ENCODE measurements at places on chromosomes 6 and 20.
A peak's percentile ranks its signal among the peaks of the same experiment; 100 is the strongest.

GRCh38 chr6:153357391-153357790 lies 226.3 kb upstream of the RGS17 start:
- H3K27me3 ChIP-seq, result no peaks in the 10 kb centered on the region
- no peak overlapping the region for H3K27ac ChIP-seq
- H3K4me3 ChIP-seq, result no peak overlapping the region
- no peaks in the 10 kb centered on the region for H3K4me1 ChIP-seq

DNA sequence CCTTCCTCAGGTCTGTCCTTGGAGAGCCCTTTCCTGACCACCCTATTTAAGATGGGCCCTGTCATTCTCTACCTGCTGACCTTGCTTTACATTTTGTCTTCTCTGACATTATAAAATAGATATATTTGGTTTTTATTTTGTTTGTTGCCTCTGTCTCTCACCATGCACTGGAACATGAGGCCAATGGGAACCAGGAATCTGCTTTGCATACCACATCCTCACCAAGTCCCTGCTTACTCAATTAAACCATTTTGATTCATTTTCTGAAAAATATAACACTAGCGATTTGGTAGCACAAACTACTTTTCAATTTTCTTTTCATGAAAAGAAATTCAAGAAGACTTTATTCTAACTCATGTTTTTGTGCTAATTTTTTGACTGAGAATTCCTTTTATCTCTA lies 32.8 kb upstream of the POPDC3 start:
- no peaks in the 10 kb centered on the region for H3K27me3 ChIP-seq
- no peaks in the 10 kb centered on the region for H3K36me3 ChIP-seq
- H3K27ac ChIP-seq, result no peak overlapping the region
- no peaks in the 10 kb centered on the region for H3K4me1 ChIP-seq
- DNase-seq, result no peak
- H3K4me3 ChIP-seq, result no peak overlapping the region

DNA sequence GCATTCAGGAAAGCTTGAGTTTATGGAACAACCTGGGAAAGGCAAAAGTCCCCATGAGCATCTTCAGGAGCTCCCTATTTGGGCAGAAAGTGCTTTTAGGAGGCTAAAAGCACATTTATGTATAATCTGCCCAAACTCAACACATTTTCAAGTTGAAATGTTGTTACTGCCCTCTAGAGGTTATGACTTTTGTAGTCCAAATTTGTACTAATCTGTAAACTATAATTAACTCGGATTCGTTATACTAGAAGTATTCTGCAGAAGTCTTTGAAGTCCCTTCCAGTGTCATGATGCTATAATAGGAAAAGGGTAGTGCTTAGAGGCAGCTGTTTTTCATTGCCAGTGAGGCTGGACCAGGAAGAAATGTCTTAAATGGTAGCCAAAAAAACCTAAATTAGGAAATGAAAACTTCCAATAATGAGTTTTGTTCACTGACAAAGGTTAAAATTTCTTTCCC lies 44.8 kb upstream of the EMILIN3 start:
- no peak overlapping the region for H3K27ac ChIP-seq
- H3K27me3 ChIP-seq, result no peaks in the 10 kb centered on the region
- H3K36me3 ChIP-seq, result peaks cover 94% of the 10 kb centered on the region
- no peak overlapping the region for H3K4me3 ChIP-seq
- no peaks in the 10 kb centered on the region for H3K4me1 ChIP-seq

- no peak for DNase-seq
- H3K4me1 ChIP-seq, result no peaks in the 10 kb centered on the region
- H3K4me3 ChIP-seq, result no peak overlapping the region
- H3K36me3 ChIP-seq, result no peaks in the 10 kb centered on the region
- peak overlapping the region; percentile 21 for H3K27ac ChIP-seq
Measured at GRCh38 chr6:3026791-3027626, 27.3 kb downstream of the NQO2 start.

- H3K27me3 ChIP-seq, result no peaks in the 10 kb centered on the region
- no peaks in the 10 kb centered on the region for H3K4me1 ChIP-seq
- no peaks in the 10 kb centered on the region for H3K36me3 ChIP-seq
- no peak overlapping the region for H3K27ac ChIP-seq
- no peak for DNase-seq
- no peak overlapping the region for H3K4me3 ChIP-seq
Measured at GRCh38 chr20:23482138-23482537, 8.8 kb upstream of the CST8 start.

- no peak for DNase-seq
- H3K4me3 ChIP-seq, result no peak overlapping the region
- H3K27ac ChIP-seq, result no peak overlapping the region
- peaks cover 11% of the 10 kb centered on the region for H3K4me1 ChIP-seq
- H3K36me3 ChIP-seq, result no peaks in the 10 kb centered on the region
Measured at GRCh38 chr20:54126806-54127655, 46.8 kb downstream of the CYP24A1 start.

DNA sequence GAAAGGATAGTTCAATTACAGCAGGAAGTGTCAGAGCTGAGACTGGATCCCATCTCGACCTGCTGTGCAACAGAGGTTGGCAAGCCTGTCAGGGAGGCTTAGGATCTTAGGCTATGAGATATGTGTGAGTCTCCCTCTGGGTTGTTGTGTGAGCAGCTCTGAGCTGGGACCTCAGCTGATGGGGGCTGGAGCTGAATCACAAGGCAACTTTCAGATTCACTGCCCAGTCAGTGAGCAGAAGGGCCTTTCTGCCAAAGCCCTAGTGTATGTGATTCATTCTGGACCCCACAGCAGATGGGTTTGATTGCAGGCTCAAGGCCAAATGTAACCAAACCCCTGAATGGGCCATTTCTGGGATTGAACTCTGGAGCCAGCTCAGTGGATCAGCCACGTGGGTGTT lies 4.5 kb downstream of the PI3 start:
- no peaks in the 10 kb centered on the region for H3K27me3 ChIP-seq
- no peak overlapping the region for H3K27ac ChIP-seq
- H3K36me3 ChIP-seq, result no peaks in the 10 kb centered on the region
- no peak for DNase-seq
- H3K4me1 ChIP-seq, result no peaks in the 10 kb centered on the region

DNA sequence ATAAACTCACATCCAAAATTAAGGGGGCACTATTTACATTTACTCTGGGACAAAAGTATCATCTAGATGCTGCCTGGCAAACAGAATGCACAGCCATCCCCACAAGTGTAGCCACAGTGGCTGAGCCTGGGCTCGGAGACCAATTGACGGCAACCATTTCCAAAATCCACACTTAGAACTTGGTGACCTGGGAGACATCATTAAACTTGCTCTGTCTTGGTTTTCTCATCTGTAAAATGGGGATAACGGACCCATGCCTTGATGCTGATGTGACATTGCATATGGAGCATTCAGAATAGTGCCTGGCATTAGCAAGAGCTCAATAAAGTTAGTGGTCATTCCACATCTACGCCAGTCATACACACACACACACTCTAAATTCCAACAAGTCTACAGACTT lies 140.0 kb upstream of the NUP153 start:
- no peak overlapping the region for H3K27ac ChIP-seq
- H3K27me3 ChIP-seq, result no peaks in the 10 kb centered on the region
- DNase-seq, result peak; percentile 20

- no peaks in the 10 kb centered on the region for H3K4me1 ChIP-seq
- no peaks in the 10 kb centered on the region for H3K27me3 ChIP-seq
- H3K4me3 ChIP-seq, result no peak overlapping the region
- peak overlapping the region; percentile 40 for H3K27ac ChIP-seq
Measured at GRCh38 chr20:58131151-58131550, 97.3 kb downstream of the ANKRD60 start.

DNA sequence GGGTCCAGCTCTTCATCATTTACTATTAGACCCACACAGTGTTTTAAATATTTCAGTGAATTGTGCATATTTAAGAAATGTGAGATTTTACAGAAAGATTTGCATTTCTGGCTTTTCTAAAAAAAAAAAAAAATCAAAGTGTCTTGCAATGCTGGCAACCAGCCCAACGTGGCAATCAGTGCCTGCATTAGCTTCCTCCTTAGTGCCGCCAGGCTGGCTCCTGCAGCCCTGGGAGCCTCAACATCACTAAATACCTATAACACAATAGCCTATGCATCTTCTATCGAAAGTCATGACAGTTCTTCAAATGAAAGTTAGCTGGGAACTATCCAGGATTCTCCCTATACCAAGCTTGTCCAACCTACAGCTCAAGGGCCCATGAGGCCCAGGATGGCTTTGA lies 9.4 kb upstream of the CD93 start:
- H3K4me1 ChIP-seq, result peaks cover 15% of the 10 kb centered on the region
- H3K4me3 ChIP-seq, result no peak overlapping the region
- H3K27me3 ChIP-seq, result no peaks in the 10 kb centered on the region
- no peak overlapping the region for H3K27ac ChIP-seq

DNA sequence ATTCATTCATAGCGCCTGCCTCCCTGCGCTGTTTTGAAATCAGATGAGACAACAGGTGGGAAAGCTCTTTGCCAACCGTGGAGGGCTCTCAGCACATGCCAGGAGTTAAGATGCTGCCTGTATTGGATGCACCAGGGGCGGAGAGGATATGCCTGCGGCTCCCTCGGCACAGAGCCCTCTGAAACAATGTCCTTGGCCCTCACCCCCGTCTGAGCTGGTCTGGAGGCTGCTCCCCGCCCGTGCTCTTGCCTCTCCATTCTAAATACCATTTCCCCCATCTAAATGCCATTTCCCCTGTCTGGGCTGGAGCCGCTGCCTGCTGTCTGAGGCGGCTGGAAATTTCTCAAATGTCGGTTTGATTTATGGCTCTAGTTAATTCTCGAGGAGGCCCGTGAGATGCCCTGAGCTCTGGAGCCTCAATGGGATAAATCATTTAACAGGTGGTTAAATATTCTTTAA lies 50.8 kb upstream of the MLN start:
- H3K4me1 ChIP-seq, result peaks cover 9% of the 10 kb centered on the region
- no peaks in the 10 kb centered on the region for H3K36me3 ChIP-seq
- DNase-seq, result no peak
- H3K27ac ChIP-seq, result peak overlapping the region; percentile 75
- no peaks in the 10 kb centered on the region for H3K27me3 ChIP-seq

- no peaks in the 10 kb centered on the region for H3K36me3 ChIP-seq
- H3K27ac ChIP-seq, result no peak overlapping the region
Measured at GRCh38 chr6:6409397-6410030, 89.1 kb upstream of the F13A1 start.

DNA sequence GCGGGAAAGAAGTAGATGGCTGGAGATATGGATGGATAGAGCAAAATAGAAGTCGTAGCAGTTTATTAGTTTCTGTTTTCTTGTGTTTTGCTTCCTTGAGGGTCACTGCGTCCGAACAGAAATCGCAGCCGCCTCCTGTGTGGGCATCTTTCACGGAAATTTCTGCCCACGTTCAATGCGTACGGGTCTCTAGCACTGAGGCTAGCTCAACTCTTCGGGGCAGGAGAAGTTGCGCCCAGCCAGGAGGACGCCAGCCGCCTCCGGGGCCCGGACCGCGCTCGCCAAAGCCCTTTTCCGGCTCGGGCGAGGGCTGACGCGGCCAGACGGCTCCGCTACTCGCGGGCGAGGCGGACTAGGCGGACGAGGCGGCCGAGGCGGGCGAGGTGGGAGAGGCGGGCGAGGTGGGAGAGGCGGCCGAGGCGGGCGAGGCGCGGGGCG lies 814 bp downstream of the TFAP2B start:
- no peak overlapping the region for H3K4me3 ChIP-seq
- no peak overlapping the region for H3K27ac ChIP-seq
- no peaks in the 10 kb centered on the region for H3K36me3 ChIP-seq
- H3K27me3 ChIP-seq, result peaks cover 100% of the 10 kb centered on the region
- no peak for DNase-seq

Measured in endodermal cell (in vitro differentiated cells).